ENCODE measurements at places on chromosomes 16 and 17.

DNA sequence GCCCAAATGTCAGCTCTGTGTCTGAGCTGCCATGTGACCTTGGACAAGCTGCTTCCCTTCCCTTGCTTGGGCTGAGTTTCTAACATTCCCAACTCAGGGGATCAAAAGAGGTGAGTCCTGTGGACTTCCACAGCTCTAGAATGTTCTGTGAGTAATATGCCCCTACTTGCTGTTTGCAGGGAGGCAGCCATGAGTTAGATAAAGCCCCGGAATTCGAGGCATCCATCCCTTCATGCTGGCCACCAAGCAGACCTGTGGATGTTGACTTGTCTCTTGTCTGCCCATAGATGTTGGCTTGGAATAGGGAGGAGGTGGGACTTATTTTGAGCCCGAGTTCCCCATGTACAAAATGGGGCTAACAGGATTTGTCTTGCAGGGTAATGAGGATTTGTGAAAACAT is 36.2 kb downstream of the KSR1 start:
- no peak for DNase-seq

GRCh38 chr16:26120729-26121128 is 429.0 kb downstream of the HS3ST4 start:
- DNase-seq = no peak

GRCh38 chr17:66341462-66341861 is 39.0 kb downstream of the PRKCA start:
- DNase-seq = no peak

DNA sequence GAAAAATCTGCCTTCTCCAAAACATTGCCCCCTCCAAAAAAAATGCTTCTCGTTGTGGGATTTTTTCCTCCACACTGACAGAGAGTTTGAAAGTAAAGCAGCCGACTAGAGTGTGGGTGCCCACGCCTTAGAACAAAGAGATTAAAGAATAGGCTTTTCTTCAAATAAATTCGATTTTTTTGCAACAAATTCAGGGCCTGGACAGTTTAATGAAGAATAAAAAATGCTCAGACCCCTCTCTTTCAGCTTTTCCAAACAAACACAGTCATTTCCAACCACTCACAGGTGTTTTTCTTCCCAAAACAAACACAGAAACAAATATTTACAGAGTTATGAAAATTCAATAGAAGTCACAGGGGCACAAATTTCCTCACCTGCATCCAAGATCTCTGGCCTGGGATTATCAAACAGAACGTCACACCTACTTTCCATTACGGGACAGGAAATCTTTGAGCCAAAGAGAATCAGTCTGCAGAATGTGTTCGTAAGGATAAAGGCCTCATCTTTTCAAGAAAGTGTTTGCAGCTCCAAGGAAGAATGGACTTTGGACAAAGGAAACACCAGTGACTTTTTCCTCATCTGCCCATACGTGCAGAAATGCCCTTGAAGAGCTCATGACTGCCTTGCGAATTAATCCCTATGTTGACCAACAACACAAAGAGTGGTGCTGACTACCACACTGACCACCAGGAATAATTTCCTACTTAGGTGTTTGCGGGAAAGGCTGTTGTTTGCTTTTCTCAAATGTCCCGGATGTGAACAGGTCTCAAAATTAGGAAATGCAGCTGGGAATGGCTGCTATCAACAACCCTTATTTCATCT is 31.3 kb upstream of the TOX3 start:
- DNase-seq = no peak

DNA sequence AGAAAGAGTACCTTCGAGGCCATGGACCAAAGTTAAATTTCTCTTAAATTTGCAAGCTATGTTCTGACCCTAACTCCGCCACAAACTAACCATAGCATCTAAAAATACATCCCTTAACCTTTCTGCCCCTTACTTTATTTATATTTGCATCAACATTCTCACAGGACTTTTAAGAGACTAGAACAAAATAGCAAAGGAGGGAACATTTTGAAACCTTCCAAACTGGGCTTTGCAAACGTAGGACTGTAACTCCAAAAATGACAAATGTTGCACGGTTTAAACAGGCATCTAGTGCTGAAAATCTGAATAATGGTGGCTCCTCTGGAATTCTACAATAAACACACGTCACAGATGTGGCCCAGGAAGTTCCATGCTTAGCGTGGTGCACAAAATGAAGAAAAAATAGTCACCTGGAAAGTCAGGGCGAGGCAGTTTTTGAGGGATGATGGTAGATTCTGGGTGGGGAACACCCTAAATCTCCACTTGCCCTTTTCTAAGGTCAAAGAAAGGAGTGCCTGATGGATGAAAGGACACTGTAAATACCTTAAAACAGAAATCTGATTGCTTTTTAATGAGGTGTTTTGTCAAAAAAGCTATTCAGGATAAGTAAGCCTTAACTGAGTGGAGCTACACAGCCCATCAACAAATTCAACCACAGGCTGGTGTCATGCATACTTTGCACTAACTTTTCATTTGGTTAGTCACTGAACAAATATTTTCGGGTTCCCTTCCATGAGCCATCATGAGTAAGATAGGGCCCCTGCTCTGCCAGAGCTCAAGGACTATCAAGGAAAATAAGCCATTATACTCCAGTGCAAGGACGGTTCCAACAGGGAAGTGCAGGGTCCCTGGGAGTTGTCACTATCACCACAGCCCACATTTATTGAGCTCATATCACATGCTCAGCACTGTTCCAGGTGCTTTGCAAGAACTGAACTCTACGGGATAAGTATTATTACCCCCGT is 21.2 kb downstream of the ARHGAP17 start:
- DNase-seq = no peak

- no peak for DNase-seq
These were observed 20.9 kb upstream of the PSMD7 start for GRCh38 chr16:74275711-74276110.

DNA sequence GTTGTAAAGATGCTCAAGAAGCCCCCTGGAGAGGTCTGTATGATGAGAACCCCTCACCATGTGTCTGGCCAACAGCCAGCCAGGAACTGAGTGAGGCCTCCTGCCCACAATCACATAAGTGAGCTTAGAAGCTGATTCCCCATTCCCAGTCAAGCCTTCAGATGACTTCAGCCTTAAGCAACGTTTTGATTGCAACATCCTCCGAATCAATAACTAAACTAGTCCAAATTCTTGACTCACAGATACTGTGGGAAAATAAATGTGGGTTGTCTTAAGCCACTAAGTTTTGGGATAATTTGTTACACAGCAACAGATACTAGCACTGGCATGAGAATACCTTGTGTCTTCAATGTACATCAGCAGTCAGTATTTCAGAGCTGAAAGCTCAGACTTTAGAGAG is 54.5 kb upstream of the HS3ST4 start:
- DNase-seq = no peak

- no peak for DNase-seq
These were observed 107.1 kb downstream of the RAP1GAP2 start for GRCh38 chr17:2903193-2903974.

- no peak for DNase-seq
These were observed 3.3 kb upstream of the CCL15 start for GRCh38 chr17:36004594-36005108.

- no peak for DNase-seq
These were observed 109.9 kb downstream of the METRNL start for GRCh38 chr17:83189044-83190003.

DNA sequence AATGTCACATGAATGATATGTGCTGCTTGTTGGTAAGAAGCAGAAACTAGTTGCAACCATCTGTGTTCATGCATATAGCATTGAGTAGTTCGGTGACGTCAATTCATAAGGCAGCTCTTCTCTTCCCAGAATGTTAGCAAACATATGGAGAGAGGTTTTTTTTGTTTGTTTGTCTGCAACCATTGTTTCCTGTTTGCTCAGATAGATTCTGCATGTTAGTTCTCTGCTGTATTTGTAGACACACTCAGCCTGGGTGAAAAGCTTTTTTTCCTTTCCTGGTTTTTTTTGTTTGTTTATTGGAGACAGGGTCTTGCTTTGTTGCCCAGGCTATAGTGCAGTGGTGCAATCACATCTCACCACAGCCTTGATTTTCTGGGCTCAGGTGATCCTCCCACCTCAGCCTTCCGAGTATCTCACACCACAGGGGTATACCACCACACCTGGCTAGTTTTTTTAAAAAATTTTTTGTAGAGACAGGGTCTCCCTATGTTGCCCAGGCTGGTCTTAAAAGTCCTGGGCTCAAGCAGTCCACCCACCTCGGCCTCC is 16.7 kb downstream of the WSB1 start:
- DNase-seq = no peak

DNA sequence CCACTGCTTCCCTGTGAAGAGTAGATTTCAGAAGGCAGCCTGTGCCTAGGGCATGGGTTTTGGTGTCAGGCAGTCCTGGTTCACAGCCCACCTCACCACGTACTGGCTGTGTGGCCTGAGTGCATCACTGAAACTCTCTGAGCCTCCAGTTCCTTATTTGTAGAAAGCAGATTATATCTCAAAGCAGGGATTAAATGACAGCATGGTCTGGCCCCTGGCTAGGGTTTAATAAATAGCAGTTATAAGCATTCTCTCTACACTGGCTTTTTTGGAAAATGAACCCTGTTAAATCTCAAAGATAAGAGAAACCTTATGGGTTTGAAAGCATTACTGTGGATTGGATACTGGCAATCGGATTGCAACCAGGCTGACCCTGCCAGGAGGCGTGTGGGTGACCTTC is 2.9 kb upstream of the MT1M start:
- no peak for DNase-seq

DNA sequence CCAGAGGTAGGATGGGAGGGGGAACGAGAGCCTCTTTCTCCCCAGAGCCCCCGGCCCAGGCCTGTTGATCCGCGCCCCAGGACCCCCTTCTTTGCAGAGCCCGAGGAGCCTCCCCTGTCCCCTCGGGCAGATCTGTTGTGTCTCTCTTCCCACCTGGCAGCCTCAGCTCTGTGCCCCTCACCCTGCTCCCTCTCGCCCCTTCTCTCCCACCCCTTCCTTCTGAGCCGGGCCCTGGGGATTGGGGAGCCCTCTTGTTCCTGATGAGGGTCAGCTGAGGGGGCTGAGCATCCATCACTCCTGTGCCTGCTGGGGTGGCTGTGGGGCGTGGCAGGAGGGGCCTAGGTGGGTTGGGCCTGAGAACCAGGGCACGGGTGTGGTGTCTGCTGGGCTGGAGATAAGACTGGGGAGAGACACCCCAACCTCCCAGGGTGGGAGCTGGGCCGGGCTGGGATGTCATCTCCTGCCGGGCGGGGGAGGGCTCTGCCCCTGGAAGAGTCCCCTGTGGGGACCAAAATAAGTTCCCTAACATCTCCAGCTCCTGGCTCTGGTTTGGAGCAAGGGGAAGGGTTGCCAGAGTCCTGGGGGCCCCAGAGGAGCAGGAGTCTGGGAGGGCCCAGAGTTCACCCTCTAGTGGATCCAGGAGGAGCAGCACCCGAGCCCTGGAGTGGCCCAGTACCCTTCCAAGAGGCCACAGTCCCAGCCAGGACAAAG is 65.4 kb downstream of the MRC2 start:
- DNase-seq = no peak

- no peak for DNase-seq
These were observed 415.0 kb downstream of the SOX9 start for GRCh38 chr17:72535779-72536178.

- DNase-seq = no peak
These were observed 3.4 kb downstream of the CHST6 start for GRCh38 chr16:75491876-75492275.

DNA sequence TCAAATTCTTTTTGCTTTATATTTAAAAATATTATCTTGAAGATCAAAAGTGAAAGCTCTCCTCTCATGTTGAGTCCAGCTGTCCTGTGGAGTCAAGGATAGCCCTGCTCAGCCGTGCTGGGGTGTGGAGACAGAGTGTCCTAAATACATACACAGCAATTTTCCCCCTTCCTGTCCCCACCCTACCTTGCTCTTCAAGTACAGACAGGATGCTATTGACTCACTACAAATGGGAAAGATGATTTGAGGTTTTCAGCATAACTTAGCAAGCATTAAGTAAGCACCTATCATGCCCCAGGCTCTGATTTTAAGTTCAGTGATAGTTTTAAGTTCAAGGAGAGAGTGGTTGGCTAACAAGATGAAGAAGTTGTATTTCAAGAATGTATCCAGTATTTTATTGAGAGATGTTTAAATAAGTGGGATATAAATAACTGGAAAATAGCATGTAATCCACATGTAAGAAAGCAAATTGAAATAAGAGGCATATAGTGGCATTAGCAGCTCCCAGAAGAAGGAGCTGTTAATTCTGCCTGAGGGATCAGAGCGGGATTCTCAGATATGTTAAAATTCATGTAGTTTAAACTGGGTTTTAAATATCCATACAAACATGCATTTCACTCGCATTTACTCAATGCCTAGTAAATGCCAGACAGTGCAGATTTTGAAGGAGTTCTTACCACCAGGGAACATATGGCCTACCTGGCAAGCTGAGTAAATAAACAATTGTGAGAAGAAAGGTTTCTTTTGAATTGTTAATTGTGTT is 183.5 kb upstream of the ANKFN1 start:
- no peak for DNase-seq

- no peak for DNase-seq
These were observed 5.6 kb upstream of the CYBA start for GRCh38 chr16:88656291-88656980.

DNA sequence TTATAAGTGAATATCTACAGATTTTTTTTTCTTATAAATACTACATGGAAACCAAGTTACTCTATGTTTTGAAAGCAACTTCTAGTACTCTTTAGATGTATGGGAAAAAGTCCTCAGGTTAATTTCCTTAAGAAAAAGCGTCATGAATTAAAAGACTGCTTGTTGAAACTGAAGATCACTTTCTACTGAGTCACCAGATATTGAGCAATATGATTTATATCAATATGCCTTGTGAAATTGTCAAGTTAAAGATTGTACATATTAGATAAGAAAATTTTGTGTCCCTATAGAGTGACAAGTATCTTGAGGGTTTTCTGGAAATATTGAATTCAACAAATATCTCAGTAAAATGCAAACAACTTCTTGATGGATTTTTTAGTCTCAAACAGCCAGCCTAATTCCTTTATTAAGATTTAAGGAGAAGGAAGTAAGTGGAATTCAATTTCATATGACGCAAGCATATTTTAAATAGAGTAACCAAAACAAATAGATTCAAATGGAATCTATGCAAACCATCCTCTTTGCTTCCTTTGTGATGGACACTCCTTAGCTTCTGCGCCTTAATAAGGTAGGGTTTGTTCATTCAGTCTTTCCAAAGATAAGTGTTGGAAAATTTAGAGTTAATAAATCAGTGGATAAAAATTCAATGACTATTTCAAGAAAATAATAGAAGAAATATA is 16.6 kb downstream of the KRT12 start:
- no peak for DNase-seq

- no peak for DNase-seq
These were observed 17.5 kb downstream of the CHMP6 start for GRCh38 chr17:81009136-81009535.

GRCh38 chr17:43464046-43464445 is 19.7 kb upstream of the DHX8 start:
- no peak for DNase-seq
